ENCODE measurements at places on chromosomes 3 and 15.
A peak's percentile ranks its signal among the peaks of the same experiment; 100 is the strongest.

- no peak for DNase-seq
These were observed 313.4 kb upstream of the CHRM5 start for GRCh38 chr15:33654860-33655259.

GRCh38 chr3:69786854-69787253, 47.6 kb downstream of the MITF start:
- DNase-seq, result no peak

DNA sequence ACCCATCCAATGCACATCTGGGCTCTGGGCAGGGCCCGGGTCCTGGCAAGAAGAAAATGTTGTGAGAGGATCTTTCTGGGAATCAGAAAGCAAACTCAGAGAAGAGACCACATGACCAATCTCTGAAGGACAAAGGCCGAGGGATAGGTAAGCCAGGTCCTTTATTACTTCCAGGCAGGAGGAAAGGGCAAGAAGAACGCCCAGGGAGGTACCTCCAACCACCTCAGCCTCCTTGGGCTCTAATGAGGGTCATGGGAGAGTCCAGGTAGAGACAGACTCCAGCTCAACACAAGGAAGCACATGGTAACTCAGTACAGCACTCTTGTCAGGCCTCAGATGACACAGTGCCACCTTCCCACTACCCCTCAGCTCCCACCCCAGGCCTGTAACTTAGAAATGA, 26.0 kb downstream of the ZNF445 start:
- no peak for DNase-seq

DNA sequence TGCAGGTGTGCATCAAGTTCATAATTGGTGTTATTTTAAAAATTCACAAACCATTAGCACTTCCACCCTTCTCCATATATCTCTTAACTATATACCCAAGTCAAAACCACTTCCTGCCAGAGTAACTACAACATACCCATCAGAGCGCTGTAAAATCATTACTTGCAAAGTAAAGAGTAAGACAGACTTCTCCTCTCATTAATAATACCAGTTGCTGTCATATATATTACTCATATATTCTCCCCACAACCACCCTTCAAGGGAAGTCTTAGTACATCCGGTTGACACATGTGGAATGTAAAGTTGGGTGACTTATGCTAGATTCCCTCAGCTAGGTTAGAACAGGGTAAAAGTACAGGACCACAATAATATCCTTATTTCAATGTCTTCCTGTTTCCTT, 5.6 kb downstream of the TERC start:
- DNase-seq, result peak; percentile 48

DNA sequence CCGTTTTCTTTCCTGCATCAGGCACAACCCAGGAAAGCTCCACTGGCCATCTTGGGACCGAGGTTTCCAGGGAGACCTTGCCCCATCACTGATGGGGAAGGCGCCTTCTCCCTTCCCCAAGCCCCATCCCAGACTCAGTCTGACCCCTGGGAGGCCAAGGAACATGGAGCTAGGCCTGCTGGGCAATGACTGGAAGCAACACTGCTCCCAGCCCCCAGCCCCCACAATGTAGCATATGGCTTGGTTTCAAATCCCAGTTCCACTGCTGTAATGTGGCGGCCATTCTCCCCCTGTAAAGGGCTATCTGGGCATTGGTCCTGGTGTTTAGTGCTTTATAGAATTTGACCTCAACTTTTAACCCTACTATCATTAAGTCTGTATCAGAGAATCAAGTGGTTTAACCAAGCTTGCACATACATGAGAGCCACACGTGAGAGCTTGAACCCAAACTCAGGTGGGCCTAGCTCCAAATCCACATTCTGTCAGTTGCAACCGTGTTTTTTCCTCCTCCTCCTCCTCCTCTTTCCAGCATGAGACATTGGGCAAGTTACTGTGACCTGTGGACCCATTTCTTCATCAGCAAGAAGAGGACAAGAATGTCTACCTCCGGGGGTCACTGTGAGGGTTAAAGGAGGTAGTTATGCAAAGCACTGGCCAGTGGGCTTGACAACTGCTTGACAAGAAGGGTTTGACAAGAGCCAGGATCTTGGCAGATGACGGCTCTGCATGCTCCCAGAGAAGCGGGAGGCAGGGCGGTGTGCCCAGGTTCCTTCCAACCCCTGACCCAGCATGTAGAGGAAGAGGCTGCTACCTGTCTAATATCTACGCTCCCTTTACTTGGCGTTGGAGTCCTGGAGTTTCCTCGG, 37.4 kb downstream of the KLHL25 start:
- DNase-seq, result no peak

DNA sequence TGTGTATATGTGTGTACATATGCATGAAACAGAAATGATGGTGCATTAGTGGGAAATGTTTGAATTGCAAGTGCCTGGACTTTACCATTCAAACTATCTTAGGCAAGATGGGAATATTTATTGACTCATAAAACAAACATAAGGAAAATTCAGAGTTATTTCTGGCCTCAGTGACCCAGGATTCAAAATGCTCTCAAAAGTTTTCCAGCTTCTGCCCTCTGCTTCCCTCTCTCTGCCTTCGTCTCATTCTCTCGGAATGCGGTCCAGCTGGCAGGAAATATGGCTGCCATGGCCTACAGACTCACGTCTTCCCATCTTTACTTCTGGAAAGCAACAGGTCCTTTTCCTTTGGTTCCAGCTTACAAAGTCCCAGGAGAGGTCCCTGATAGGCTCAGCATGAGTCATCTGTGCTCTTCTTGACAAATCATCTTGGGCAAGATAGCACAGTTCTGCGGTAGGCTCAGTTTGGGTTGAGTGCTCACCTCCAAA, 8.7 kb upstream of the ZNF774 start:
- peak; percentile 64 for DNase-seq

- no peak for DNase-seq
These were observed 80.0 kb downstream of the COL6A5 start for GRCh38 chr3:130425484-130425883.

DNA sequence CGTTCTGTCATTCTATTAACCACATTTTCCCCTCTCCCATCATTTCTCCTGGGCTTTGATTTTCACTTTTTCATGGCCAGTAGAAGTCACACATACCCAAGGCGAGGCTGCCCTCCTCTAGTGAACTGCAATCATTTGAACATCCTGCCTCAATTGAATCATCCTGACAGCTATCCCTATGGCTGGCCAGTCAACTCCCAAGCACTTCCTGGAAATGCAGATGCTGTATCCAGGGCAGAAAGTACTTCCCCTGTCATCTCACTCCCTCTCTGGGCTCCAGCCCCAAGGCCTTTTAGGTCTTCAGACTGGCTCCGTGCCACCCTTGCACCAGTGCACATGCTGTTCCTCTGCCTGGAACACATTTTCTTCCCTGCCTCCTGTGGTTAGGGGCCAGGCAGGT, 738.3 kb upstream of the CFAP20DC start:
- no peak for DNase-seq

GRCh38 chr15:70859322-70859908, 5.5 kb upstream of the LARP6 start:
- DNase-seq, result no peak

DNA sequence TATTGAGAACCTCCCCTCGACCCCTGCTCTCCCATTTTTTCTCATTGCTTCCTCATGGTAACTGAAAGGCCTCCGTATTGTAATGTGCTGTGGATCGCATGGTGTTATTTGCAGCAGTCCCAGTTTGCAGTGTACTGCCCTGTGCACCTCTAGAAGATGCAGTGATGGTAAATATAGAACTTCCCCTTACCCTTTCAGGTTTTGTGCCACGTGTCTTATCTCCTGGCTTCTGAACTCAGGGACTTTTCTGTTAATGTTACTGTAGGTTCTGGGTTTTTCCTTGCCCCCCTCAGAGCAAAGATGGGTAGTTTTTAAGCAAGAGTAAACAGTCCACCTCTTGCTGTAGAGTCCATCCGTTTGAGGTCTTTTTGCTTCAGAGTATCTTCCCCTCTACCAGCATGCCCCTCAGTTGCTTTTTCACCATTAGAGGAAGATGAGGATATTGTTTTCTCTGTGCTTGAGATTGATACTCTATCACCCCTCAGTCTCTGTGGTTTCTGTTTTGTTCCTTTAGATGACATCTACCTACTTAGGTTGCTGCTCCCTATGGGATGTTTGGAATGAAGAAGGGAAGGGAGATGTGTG, 22.4 kb downstream of the CHD2 start:
- DNase-seq, result no peak

DNA sequence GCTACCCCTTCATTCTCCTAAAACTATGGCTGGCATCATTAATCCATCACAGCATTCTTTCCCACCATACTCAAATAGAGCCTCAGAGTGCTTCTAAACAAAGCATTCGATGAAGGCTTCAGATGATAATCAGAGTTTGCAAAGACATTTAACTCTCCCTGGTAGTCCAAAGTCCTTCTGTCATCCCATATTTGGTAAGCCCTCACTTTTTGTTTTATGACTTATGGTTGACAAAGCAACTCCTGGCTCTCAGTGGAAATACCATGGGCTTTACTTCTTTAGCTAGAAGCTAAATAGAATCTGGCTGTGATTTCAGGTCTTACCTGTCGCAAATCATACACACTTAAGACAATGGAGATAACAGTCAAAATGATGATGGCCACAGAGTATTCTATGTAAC, 27.8 kb downstream of the ATP13A5 start:
- no peak for DNase-seq

- DNase-seq, result no peak
These were observed 82.8 kb upstream of the TNFSF10 start for GRCh38 chr3:172606021-172606420.

- DNase-seq, result no peak
These were observed 301.1 kb upstream of the LRRFIP2 start for GRCh38 chr3:37475435-37475834.

GRCh38 chr3:267101-267500, 70.5 kb downstream of the CHL1 start:
- DNase-seq, result no peak

DNA sequence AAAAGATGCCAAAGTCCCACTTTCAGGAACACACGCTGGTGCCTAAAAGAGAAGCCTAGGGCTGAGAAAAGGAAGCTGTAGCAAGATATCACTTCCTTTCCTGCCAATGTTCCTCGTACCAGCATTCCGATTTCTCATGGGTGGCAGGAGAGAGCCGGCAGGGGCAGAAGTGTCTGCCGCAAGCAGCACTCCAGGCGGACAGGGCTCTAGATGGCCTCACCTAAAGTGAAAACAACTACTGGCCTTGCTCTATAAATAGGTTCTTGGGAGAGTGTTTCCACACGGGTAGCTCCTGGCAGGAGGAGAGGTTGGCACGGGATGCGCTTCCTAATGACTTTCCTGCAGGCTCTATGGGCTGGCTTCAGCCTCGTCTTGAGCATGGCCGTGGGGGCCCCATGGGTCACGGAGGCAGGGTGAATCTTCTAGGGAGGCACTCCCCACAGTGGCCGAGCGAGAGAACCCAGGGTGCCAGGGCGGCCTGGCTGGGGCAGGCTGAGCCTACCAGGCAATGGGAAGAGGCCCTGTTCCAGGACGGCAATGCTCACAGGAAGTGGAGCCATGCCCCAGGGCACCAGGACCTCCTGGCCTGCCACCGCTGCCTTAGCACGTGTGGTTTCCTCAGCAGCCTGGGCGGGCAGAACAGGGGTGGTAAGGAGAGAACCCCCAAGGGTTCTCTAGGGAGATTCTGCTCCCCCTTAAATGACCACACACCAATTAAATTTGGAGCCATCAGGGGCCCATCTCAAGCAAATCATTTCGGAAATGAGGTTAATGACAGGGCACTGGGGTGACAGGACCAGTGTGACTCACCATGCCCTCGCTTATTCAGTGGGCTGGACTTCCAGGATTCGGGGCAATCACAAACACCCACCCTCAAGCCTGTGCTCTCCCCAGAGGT, 14.6 kb upstream of the DUSP7 start:
- peak; percentile 68 for DNase-seq

DNA sequence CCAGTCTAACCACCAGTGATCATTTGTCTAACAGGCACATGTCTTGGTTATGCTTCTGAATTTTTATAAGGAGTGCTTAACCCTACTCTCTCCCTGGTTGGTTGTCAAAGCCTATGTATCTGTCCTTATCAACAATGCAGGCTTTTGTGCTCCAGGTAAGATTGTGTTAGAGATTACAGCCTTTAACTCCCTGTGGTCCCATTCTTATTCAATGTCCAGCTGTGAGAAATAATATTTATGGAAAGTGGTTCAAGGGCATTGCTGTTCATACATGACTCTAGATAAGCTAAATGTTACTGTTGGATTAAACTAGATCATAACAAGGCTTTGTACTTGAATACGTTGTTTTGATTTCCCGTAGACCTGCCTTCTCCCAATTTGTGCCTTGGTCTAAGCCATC, 146.1 kb upstream of the TSC22D2 start:
- no peak for DNase-seq

- DNase-seq, result no peak
These were observed 228.7 kb downstream of the TBL1XR1 start for GRCh38 chr3:176968631-176969030.

DNA sequence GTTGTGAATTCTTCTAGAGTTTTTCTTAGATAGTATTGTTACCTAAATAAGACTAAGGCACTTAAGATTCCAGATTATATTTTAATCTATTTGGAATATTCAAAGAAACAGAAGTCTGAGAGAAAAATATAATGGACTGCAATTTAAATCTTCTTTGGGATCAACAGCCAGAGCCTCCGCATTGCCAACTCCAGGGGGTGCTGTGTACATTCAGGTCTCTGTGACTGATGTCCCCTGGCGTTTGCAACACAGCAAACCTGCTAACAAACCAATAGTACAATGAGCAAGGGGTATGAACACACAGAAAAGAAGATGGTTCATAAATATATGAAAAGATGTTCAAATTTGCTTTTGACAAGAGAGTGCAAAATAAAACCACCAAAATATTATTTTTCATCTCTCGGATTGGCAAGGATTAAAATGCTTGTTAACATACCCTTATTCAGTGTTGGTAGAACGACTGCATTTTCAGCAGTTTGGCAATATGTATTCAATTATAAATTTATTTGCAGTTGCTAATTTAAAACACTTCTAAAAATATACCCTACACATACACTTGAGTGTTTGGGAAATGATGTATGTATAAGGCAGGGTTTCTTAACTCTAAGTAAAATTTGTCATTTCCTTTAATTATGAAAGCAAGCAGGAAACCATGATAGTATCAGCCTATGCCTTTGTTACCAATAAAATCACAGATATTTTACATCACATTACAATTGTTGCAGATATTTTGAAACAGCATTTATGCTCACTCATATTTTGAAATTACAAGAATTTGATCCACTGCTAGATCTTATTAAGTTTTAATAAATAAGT, 16.1 kb upstream of the TM4SF1 start:
- peak; percentile 74 for DNase-seq
